ENCODE measurements at places on chromosomes 6 and 20. TPM values are rescaled to one million over a fixed set of nuclear protein-coding genes. Genes with fewer than 3 reads are reported as not detected.

GRCh38 chr6:101429270-101429669 lies 35.8 kb downstream of the GRIK2 start:
- no peak for DNase-seq

GRCh38 chr6:16007146-16007545 lies 121.7 kb upstream of the MYLIP start:
- DNase-seq, result no peak

DNA sequence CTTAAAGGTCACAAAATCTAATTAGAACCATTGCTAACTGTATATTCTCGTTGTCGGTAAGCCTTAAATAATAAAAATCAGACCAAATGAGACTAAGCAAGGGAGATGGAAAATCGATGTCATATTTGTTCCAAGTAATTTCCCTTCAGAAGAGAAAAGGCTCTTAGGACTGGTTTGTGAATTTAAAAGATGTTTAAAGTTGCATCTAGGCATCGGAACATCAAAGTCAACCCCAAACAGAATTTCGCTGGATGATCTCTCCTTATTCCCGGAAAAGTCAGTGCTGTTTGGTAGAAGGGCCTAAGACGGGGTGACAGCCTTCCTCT lies 63.8 kb downstream of the NPEPL1 start:
- no peak for DNase-seq

DNA sequence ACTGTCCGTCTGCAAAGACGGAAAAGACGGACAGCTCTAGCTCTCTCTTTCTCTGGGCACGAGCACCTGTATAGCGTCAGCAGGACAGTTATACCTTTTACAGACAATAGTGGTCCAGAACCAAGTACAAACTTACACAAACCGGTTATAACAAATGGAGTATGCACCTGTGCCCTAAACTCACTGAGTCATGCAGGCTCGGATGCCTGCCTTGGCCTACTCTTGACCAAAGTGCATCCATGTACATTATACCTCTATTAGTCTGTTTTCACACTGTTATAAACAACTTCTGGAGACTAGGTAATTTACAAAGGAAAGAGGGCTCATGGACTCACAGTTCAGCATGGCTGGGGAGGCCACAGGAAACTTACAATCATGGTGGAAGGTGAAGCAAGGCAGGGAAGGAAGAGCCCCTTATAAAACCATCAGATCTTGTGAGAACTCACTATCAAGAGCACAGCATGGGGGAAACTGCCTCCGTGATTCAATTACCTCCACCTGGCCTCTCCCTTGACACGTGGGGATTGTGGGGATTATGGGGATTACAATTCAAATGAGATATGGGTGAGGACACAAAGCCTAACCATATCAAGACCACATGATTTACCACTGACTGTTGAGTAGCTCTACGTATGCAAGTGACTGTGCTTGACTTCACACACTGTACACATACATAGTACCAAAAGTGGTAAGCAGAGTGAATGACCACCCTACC lies 23.1 kb downstream of the MAN1A1 start:
- no peak for DNase-seq

DNA sequence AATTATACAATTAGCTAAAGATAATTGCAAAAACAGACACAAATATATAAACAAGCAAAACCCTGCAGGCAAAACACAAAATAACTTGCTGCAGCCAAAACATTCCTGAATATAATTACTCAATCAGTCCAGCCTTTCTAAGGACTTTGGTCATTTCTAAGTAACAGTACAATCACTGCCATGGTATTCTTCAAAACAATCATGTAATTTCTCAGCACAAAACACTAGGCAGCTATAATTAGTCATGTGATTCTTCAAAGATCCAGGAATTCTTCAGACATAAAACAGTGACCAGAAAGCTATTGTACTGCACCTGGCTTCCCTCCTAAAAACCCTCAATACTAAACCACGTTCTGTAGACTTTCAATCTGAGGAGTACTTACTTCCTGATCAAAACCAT lies 881.1 kb downstream of the EPHA7 start:
- DNase-seq, result no peak

DNA sequence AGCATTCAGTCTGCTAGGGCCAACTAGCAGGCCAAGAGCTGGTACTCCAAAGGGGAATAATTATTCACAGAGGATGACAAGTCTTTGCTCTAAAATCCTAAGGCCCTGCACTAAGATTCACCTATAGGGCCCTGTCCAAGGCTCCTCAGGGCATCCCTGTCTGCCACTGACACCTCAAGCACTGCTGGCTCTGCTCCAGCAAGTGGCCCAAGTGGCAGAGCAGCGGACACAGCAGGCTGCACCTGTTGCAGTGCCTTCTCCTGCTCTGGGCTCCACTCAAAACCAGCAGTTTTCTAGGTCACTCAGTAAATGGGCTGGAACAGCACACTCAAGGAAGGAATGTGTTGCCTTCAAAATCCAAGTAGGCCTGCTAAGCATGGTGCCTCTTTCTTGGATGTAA lies 36.4 kb upstream of the SMOC2 start:
- no peak for DNase-seq

DNA sequence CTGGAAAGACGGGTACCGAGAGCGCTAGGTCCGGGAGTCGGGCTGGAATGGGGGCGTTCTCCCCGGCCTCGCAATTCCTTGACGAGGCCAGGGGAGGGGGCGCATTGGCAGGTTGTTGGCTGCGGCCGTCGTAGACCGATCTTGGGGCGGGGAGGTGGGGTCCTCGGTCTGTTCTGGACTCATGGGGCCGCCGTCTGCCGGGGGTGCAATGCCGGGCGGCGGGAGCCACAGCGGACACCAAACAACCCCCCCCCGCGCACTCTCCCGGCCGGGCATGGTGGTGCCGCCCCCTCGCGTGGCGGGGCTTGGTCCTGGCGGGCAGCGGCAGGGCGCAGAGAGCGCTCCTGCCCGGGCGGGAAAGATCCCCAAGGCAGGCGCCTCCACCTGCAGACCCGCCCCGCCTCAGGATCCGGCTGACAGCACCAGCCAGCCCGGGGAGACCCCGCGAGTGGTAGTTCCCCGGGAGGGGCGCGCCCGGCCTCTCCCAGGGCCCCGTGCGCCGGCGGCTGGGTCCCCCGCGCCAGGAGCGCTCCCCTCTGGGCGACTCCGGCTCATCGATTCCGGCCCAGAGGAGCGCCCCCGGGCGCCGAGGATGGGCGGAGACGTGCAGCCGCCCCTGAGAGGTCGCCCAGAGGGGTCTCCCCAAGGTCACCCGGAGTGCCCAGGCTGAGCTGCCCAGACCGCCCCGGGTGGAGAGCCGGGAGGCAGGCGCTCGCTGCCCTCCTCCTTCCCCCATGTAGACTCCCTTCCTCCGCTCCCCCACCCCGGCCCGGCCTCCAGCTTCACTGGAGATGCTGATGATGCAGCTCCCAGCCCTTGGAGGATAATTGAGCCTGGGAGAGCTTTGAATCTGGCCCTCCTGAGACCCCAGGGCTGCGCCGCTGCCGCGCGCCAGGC lies 709 bp downstream of the PPP1R16B start:
- peak; percentile 28 for DNase-seq

GRCh38 chr20:43824309-43825050 lies 90.2 kb upstream of the TOX2 start:
- no peak for DNase-seq

DNA sequence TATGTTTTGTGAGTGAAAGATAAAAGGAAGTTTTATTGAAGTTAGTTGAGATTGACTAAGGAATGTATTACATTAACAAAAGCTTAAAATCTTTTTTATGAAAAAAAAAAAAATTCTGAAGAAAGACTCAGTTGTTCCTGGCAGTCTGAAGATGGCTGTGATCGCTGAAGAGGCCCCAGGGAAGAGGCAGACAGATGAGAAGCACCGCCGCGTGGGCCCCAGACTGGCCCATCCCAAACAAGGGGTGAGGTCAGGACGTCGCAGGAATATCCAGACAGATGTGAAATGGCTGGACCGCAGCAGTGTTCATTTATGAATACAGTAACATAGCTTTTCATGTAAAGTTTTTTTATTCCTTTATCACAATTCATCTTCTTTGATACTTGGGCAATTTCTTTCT lies 194.2 kb downstream of the TBXT start:
- DNase-seq, result no peak

DNA sequence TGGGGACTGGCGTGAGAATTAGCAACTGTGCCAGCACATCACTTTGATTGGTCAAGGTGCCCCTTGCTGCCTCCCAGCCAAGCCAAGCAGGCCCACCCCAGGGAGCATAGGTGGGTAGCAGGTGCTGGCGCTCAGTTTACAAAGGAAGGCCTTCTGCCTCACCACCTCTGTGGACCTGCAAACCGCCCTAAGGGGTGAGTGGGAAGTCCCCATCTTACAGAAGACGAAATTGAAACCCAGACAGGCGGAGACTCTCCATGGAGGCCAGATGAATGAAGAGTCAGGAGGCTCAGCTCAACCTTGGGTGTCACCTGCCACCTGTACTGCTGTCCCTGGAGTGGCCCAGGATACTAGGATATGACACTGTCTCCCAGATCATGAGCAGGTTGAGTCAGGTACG lies 21.5 kb upstream of the MAS1L start:
- DNase-seq, result peak; percentile 37

DNA sequence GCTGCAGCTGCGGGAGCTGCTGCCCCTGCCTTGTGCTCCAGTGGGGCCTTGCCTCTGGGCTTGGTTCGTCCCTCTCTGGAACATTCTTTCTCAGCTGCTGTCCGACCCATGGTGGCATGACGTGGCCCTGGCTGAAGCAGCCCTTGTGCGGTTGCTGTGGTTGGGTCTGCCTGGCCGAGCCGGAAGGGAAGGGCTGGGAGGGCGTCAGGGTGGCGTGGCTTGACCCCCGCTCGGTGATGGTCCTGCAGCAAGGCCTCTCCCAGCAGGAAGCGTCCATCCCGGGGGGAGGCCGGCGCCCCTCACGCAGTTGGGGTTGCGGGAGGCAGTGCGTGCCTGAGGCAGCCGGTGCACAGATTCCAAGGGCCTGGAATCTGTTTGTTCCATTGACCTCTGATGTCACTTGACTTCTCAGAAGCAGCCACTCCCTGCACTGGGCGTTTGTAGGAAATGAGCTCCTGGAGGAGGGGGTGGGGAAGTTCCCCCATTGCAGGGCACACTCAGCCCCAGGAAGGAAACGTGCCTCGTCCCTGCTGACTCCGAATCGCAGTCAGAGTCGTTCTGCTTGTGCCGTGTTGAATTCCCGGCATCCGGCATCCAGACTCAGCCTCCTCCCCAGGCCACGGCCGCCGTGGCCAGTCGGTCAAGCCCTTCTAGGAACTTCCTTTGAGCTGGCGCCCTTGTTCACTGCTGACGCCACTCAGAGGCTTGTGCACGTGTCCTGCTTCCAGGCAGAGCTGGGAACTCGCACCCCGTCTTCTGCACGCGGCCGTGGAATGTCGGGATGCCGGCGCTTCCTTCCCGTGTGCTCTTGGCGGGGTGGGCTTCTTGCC lies 9.7 kb upstream of the TNFRSF6B start:
- peak; percentile 72 for DNase-seq

DNA sequence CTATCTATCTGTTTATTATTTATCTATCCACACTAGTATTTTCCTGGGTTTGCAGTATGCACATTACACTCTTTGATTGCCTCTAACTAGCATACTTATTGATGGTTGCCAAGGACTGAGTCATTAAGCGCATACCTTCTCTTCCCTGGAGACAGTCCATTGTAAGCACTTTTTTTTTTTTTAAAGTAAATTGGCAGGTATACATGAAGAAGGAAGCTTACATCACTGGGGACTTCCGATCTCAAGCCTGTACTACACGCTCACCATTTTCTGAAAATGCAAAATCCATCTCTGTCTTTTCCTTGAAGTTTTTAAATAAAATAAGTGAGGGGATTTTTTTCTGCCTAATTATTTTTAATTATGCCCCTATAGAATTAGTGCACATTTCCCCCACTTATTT lies 63.5 kb downstream of the HMGN3 start:
- no peak for DNase-seq

GRCh38 chr6:112337209-112337638 lies 9.9 kb upstream of the RFPL4B start:
- DNase-seq, result peak; percentile 49

GRCh38 chr6:157853018-157853805 lies 30.2 kb downstream of the SNX9 start:
- DNase-seq, result no peak

- no peak for DNase-seq
Measured at GRCh38 chr6:170313716-170314295, 7.2 kb downstream of the FAM120B start.

GRCh38 chr20:61193164-61193563 lies 58.9 kb upstream of the CDH4 start:
- DNase-seq, result no peak

ECT2L gene
- 0.24 TPM for total RNA-seq

ALDH8A1 gene
- 0.94 TPM for total RNA-seq

MAP3K5 gene
- 266 TPM for total RNA-seq

ADGB gene
- total RNA-seq, result not detected

CST1 gene
- total RNA-seq, result not detected

FAM209B gene
- total RNA-seq, result 0.43 TPM

ANKRD66 gene
- not detected for total RNA-seq

TBC1D20 gene
- 35.6 TPM for total RNA-seq

WFDC10B gene
- not detected for total RNA-seq
